ENCODE measurements at places on chromosomes 2 and 18. TPM values are rescaled to one million over a fixed set of nuclear protein-coding genes. Genes with fewer than 3 reads are reported as not detected.

GAL3ST2 gene
- 0.37 TPM for total RNA-seq

PDE11A gene
- total RNA-seq, result 0.13 TPM

GRCh38 chr18:46480226-46480625, 176.8 kb downstream of the LOXHD1 start:
- no peak for DNase-seq
- no peak overlapping the region for H3K27ac ChIP-seq
- no peaks in the 10 kb centered on the region for H3K27me3 ChIP-seq

CABYR gene
- total RNA-seq, result 13.6 TPM

RTP5 gene
- total RNA-seq, result not detected

GRCh38 chr18:74368901-74369705, 53.5 kb downstream of the C18orf63 start:
- H3K27ac ChIP-seq, result no peak overlapping the region
- no peaks in the 10 kb centered on the region for H3K27me3 ChIP-seq
- H3K4me3 ChIP-seq, result no peak overlapping the region
- no peak for DNase-seq
- H3K36me3 ChIP-seq, result no peaks in the 10 kb centered on the region

DNA sequence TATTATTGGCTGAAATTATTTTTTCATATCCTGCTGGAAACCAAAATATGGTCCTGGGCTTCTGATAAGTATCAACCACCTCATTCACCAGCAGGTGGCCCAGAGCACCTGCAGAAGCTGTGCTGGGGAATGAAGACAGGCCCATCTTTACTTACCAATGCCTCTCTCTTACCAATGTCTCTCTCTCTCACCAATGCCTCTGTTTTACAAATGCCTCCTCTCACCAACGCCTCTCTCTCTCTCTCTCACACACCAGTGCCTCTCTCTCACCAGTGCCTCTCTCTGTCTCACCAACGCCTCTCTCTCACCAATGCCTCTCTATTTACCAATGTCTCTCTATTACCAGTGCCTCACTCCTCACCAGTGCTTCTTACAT, 2.3 kb upstream of the MAL start:
- no peak overlapping the region for H3K27ac ChIP-seq
- H3K4me1 ChIP-seq, result peaks cover 5% of the 10 kb centered on the region
- H3K36me3 ChIP-seq, result no peaks in the 10 kb centered on the region
- peaks cover 38% of the 10 kb centered on the region for H3K27me3 ChIP-seq
- no peak overlapping the region for H3K4me3 ChIP-seq
- DNase-seq, result no peak

DNA sequence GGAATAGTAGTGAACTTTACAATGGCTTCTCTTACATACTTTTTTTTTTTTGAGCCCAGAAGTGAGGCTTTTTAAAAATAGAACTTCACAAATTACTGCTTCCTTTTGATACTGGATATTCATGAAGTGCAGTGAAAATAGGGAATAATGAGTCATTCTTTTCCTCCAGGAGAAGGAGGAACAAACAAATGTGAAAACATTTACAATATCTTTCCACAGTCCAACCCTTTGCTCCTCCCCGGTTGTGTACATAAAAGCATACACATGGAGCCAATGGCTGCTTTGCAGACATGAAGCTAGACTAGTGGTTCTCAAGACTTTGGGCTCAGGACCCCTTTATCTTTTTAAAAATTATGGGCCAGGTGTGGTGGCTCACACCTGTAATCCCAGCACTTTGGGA, 266.9 kb downstream of the GBX2 start:
- peaks cover under 1% of the 10 kb centered on the region for H3K36me3 ChIP-seq
- no peak for DNase-seq
- H3K27ac ChIP-seq, result no peak overlapping the region
- no peaks in the 10 kb centered on the region for H3K4me1 ChIP-seq
- no peaks in the 10 kb centered on the region for H3K27me3 ChIP-seq

GRCh38 chr18:76453057-76453561, 41.9 kb downstream of the ZNF516 start:
- H3K4me3 ChIP-seq, result peak overlapping the region; percentile 44
- H3K27me3 ChIP-seq, result no peaks in the 10 kb centered on the region
- no peaks in the 10 kb centered on the region for H3K36me3 ChIP-seq
- DNase-seq, result peak; percentile 21

MBD1 gene
- 57.2 TPM for total RNA-seq

HOXD9 gene
- total RNA-seq, result not detected

DNA sequence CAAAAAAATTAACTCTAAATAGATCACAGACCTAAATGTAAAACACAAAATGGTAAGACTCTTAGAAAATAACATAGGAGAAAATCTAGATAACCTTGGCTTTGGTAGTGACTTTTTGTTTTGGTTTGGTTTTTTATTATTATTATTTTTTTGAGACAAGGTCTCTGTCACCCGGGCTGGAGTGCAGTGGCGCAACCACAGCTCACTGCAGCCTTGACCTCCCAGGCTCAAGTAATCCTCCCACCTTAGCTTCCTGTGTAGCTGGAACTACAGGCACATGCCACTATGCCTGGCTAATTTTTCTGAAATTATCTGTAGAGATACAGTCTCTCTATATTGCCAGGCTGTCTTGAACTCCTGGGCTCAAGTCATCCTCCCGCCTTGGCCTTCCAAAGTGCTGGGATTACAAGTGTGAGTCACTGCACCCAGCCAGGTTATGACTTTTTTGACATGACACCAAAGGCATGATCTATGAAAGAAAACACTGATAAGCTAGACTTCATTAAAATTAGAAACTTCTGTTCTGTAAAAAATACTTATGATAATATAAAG, 88.0 kb downstream of the HNRNPLL start:
- no peaks in the 10 kb centered on the region for H3K36me3 ChIP-seq
- no peaks in the 10 kb centered on the region for H3K27me3 ChIP-seq
- no peaks in the 10 kb centered on the region for H3K4me1 ChIP-seq
- DNase-seq, result no peak
- no peak overlapping the region for H3K27ac ChIP-seq
- no peak overlapping the region for H3K4me3 ChIP-seq

GRCh38 chr2:199404841-199405240, 52.9 kb downstream of the SATB2 start:
- no peaks in the 10 kb centered on the region for H3K27me3 ChIP-seq
- H3K4me1 ChIP-seq, result peaks cover 4% of the 10 kb centered on the region
- no peak overlapping the region for H3K4me3 ChIP-seq
- no peaks in the 10 kb centered on the region for H3K36me3 ChIP-seq
- no peak overlapping the region for H3K27ac ChIP-seq
- no peak for DNase-seq

DNA sequence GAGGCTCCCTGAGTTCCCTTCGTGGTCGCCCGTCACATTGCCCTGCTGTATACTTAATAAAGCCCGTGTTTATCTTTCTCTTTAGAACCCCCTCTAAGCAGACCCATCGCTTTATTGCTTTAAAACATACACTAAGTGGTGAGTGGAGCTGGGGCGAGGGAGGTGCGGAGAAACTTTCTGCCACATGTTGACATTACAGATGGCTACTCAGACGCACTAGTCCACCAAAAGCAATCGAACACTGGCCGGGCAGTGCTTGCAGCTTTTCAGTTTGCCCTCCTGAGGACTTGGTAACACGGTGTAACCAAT, 859 bp upstream of the COLEC12 start:
- H3K27me3 ChIP-seq, result peaks cover 28% of the 10 kb centered on the region
- H3K27ac ChIP-seq, result no peak overlapping the region
- peak overlapping the region; percentile 92 for H3K4me3 ChIP-seq
- DNase-seq, result no peak
- H3K4me1 ChIP-seq, result no peaks in the 10 kb centered on the region

GRCh38 chr2:19051203-19051831, 307.1 kb downstream of the OSR1 start:
- H3K27me3 ChIP-seq, result no peaks in the 10 kb centered on the region
- no peak overlapping the region for H3K4me3 ChIP-seq
- H3K27ac ChIP-seq, result no peak overlapping the region

MYO7B gene
- total RNA-seq, result not detected

DNA sequence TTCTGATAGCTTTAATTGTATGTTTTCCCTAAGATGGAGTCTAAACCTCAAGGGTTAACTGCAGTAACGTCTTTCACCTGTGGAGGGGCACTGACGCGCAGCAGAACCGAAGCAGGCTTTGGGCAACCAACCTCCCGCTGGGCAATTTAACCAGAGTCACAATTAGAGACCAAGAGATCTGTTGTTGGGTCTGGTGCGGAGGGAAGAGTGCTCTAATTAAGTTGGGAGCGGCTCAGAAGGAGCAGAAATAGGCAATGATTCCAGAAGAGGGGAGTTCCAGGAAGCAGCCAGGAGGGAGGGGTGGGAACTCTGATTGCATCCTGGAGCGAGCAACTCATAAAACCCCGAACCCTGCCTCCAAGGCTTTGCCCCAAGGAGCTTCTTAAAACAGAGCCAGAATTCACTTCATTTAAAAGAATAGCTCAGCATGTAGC, 245.8 kb downstream of the PAX3 start:
- peaks cover 64% of the 10 kb centered on the region for H3K27me3 ChIP-seq
- peak overlapping the region; percentile 28 for H3K4me3 ChIP-seq
- H3K27ac ChIP-seq, result no peak overlapping the region
- DNase-seq, result peak; percentile 81
- H3K36me3 ChIP-seq, result no peaks in the 10 kb centered on the region

GRCh38 chr2:17600556-17601204, 60.2 kb downstream of the VSNL1 start:
- H3K36me3 ChIP-seq, result peaks cover 11% of the 10 kb centered on the region
- H3K4me3 ChIP-seq, result no peak overlapping the region
- peaks cover 10% of the 10 kb centered on the region for H3K4me1 ChIP-seq
- H3K27me3 ChIP-seq, result no peaks in the 10 kb centered on the region
- no peak overlapping the region for H3K27ac ChIP-seq

Data from H9 (cell line).